ENCODE measurements at places on chromosomes 6 and 20.

- DNase-seq = no peak
Measured at GRCh38 chr6:121000381-121000780, 333.9 kb downstream of the TBC1D32 start.

- DNase-seq = no peak
Measured at GRCh38 chr6:100881707-100882040, 545 bp upstream of the ASCC3 start.

DNA sequence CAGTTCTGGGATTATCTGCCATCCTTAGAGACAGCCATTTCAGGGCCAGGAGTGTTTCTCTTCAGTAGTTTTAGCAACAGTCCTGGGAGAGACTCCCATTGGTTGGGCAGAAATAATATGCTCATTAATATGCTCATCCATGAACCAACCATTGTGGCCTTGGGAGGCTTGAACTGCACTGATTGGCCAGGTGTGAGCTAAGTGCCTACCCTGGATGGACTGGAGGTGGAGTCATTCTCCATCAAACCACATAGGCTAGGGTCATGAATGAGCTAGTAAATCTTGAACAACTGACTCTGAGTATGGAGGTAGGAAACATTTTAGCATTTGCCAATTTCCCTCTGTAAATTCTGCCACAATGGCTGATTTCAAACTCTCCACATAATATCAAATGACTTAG lies 70.2 kb upstream of the ZFP64 start:
- no peak for DNase-seq

- DNase-seq = no peak
Measured at GRCh38 chr6:170289180-170289931, 1.5 kb downstream of the DLL1 start.

- no peak for DNase-seq
Measured at GRCh38 chr6:125451750-125452149, 150.0 kb upstream of the HDDC2 start.

DNA sequence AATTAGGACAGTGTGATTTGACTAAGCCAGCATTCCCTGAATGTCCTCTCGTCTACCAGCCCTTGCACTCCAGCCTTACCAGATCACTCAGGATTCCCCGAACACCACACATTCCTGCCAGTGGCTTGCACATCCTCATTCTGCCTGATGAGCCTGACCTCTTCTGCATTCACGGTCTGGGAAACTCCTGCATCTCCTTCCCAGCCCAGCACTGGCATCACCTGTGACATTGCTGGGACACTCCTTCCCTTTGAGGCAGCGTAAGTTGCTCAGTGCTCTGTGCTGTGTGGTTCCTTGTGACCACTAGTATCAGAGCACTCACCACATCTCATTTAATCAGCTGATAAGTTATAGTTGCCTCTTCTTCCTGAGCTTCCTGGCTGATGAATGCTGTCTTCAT lies 17.3 kb downstream of the NCOA7 start:
- no peak for DNase-seq

GRCh38 chr6:16925461-16925860 lies 164.2 kb upstream of the ATXN1 start:
- DNase-seq = no peak
